GM23338 (cell line): ENCODE measurements at places on chromosomes 4 and X.
A peak's percentile ranks its signal among the peaks of the same experiment; 100 is the strongest.

DNA sequence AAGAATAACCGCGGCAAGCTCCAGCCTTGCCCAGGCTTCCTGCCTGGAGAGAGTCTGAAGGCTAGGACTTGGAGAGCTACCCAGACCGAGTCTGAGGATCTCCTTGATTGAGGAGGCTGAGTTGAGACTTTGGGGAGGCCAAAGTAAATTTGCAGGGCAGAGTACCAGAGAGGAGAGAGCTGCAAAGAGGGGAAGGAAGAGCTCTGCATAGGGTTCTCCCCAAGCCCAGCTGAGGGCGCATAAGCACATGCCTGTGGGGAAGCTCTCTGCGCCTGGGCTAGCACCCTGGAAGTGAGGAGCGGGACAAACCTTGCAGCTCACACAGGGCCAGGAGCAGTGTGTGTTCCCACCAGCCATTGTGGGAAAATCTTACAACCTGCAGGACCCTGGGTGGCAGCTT is 56.1 kb downstream of the FAM193A start:
- DNase-seq, result peak; percentile 67

DNA sequence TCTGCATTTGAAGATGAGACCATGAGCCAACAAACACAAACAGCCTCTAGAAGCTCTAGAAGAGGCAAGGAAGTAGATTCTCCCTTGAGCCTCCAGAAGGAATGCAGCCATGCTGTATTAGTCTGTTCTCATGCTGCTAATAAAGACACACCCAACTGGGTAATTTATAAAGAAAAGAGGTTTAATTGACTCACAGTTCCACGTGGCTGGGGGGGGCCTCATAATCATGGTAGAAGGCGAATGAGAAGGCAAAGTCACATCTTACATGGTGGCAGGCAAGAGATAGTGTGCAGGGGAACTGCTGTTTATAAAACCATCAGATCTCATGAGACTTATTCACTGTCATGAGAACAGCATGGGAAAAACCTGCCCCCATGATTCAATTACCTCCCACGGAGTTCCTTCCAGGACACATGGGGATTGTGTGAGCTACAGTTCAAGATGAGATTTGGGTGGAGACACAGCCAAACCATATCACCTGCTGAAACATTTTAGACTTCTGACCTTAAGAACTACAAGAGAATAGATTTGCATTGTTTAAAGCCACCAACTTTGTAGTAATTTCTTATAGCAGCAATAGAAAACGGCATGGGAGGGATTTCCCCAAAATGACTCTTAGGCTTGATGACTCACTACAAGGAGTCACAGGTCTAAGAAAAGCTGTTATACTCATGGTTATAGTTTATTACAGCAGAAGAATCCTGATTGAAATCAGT is 284.4 kb upstream of the SFRP2 start:
- DNase-seq, result no peak

DNA sequence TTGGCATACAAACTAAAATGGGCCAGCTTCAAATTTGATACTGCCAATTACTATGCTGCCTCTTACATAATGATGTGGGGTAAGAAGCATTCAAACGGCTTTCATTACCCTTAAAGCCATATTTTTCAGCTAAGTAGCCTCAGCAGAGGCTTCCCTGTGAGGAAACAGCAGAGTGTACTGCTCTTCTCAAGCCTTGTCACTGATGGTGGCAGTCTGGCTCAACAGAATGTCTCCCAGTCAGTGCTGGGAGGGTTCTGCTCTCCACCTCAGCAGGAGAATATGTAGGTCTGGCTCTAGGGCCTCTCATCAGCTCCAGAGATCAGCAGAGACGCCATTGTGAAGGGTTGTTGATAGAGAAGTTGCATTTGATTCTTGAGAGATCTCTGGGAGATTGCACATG is 44.6 kb upstream of the MBNL3 start:
- DNase-seq, result no peak

DNA sequence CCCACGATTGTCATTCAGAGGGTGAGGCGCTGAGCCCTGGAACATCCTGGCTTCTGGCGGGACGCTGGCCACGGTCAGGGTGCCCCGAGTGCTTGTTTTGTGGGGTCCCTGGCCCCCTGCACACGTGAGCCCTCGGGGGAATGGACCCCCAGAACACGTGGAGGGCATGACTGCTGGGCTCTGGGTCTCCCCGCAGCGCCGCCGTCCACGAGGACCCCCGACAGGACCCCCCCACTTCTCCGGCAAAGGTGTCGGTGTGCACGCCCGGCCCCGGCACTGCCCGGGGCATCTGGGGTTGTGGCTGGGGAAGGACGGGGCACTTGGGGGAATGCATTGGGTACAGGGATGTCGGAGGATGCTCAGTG is 13.9 kb upstream of the GTPBP6 start:
- no peak for DNase-seq

DNA sequence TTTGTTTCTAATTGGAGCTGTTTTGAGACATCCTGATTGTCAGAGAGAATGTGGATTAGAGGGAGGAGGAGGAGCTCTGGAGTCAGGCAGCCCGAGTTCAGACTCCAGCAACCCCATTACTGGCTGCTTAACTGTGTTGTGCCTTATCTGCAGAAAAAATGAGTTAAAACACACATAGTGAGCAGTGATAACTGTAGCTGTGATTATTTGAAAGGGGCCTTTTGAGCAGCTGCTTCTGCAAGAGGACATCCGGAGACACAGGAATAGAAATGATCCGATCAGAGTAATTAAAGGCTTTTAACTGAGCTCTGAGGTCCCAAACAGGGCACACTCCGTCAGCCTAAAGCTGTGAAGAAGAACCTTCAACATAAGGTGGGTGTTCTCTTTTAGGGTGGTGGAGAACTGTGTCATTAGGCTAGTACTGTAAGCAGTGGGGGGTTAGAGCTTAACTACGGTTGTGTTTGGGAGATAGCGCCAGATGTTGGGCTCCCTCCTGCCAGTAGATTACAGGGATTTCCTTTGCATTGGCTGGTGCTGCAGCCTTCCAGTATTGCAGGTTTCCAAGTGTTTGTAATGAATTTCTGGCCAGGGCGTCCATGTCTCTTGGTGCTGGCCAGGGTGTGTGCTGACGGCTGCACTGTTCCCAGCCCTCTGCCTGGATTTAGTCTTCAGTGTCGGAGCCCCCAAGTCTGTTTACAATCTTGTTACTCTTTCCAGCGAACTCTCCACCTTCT is 24.3 kb downstream of the ADD1 start:
- peak; percentile 67 for DNase-seq

- peak; percentile 73 for DNase-seq
Measured at GRCh38 chr4:71526637-71527406, 188.0 kb downstream of the SLC4A4 start.

DNA sequence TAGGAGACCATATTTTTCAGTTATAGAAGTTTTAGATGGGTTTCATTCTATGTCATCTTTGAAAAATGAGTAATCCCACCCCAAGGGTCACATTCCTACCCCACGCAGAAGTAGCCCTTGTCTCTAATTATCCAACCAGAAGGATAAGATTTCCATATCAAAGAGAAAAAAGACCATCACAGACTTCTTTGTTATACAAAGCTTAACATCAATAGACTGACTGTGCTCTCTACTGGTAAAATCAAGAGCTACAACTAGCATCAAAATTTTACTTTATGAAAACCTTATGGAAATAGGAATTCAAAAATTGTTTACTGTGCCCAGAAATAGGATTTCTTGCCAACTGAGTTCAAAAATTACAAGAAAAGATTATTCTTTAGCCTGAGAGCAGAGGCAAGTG is 24.9 kb downstream of the TNMD start:
- DNase-seq, result peak; percentile 17
